H9 (cell line): ENCODE measurements at places on chromosomes 5 and 9.

DNA sequence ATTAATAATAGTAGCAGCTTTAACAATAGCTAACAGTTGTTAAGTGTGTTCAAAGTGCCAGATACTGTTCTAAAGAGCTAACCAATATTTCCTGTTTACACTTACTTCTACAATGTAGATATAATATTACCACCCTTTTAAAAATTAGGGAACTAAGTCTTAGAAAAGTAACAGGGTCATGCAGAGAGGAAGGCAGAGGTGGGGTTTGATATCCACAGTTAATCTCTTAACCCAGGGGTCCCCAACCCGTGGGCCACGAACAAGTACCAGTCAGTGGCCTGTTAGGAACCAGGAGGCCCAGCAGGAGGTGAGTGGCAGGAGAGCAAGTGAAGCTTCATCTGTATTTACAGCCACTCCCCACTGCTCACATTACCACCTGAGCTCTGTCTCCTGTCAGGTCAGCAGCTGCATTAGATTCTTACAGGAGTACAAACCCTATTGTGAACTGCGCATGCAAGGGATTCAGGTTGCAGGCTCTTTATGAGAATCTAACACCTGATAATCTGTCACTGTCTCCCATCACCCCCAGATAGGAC lies 89.1 kb downstream of the ACTL7B start:
- peak; percentile 62 for DNase-seq

DNA sequence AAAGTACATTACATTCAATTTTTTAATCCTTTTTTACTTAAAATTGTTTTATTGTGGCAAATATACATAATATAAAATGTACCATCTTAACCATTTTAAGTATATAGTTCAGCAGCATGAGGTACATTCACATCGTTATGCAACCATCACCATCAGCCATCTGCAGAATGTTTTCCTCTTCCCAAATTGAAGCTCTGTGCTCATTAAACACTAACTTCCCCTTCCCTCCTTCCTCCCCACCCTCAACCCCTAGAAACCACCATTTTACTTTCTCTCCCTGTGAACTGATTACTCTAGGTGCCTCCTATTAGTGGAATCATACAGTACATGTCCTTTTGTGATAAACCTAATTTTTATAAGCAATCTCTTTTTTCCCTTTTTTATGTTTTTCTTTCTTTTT lies 15.6 kb downstream of the TEX53 start:
- no peak for DNase-seq

DNA sequence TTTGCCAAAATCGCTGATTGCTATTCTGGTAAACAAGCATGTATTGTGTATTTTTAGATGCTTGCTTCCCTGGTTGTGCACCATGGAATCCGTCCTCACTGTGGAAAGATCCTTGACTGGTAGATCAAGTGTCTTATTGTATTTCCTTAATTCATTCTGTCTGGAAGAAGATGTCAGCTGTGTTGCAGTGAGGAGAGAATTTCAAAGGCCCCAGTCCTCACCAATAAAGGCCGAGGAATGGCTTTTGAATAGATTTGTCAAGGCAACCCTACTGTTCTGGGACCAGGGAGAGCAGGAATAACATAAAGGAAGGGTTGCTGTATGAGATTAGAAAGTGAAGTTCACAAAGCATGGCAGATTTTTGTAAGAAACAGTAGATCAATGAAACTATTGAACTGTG lies 36.2 kb upstream of the POU5F2 start:
- no peak for DNase-seq

- DNase-seq = no peak
These were observed 24.9 kb downstream of the ARHGEF37 start for GRCh38 chr5:149605998-149606724.

DNA sequence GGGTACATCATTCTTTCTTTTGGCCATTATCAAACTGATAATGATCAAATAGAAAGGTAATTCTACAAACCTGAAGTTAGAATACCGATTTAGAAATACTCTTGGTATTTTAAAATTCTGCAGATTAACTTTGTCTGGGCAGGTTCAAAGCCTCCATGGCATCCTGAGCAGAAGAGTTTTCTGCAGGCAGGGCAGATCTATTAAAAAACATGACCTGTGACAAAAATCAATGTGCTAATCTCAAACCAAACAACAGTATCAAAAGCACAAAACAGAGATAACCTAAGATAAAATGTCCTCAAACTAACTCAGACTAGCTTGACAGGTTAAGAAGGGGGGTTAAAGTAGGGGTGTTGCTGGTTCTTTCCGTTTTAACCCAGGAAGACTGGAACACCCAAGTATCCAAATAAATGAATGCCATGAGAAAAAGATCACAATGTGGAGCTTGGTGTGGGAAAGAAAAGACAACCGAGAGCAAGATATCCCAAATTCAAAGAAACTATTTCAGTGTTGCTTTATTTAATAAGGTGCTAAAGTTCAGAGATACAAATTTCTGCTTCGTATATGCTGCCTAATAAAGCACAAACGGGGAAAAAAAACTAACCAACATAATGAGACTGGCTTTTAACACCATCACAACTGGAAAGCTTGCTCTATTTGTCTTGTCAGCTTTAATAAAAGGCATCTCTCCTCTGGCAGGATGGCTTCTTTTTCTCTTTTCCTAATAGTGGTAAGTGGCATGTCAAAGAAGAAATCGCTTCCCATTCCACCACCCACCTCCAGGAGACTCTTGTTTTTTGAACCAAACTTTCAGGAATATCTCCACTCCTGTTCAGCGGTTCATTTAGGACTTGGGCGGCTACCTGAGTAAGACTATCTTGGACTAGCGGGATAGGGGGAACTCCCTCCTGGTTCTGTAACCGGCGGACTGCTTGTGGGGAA lies 2.3 kb downstream of the EFNA5 start:
- no peak for DNase-seq

- DNase-seq = no peak
These were observed 376.9 kb upstream of the KCNN2 start for GRCh38 chr5:113984928-113985327.

- DNase-seq = no peak
These were observed 144.1 kb upstream of the NFIL3 start for GRCh38 chr9:91567642-91568274.

DNA sequence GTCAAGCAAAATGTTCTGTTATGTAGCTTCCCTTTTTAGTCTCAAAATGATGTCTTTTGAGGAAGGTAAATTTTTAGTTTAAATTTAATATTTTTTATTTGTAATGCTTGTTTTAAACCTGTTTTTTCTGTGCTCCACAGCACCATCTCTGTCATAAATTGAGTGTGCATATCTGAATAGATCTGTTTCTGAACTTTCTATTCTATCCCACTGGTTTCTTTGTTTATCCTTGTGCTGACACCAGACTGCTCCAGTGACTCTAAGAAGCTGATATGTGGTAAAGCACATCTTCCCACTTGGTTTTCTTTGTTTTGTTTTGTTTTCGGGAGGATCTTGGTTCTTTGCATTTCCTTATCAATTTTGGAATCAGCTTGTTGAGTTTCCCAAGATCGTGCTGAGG lies 7.1 kb upstream of the RNF145 start:
- no peak for DNase-seq

- no peak for DNase-seq
These were observed 80.8 kb downstream of the RORB start for GRCh38 chr9:74577956-74578355.

DNA sequence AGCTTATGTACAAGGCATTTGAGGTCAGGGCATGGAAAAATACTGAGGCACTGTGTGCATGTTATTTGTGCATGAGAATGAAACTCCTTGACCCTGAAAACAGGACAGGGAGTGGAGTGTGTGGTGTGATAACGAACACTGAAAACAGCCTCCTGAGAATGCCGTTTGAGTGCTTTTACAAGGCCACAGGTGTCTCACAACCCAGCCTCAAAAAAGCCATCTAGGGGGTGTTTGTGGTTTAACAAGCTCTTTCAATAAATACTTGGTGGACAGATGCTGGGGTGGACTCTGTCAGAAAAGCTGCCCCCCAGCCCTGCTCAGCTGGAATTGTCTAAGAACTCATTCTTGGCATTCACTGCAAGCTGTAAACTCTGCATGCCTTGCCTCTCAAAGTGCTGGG lies 94.0 kb upstream of the SLC25A48 start:
- peak; percentile 12 for DNase-seq

GRCh38 chr5:92886751-92887150 lies 694.3 kb downstream of the NR2F1-AS1 start:
- no peak for DNase-seq

GRCh38 chr5:36897616-36898015 lies 21.0 kb downstream of the NIPBL start:
- DNase-seq = no peak

DNA sequence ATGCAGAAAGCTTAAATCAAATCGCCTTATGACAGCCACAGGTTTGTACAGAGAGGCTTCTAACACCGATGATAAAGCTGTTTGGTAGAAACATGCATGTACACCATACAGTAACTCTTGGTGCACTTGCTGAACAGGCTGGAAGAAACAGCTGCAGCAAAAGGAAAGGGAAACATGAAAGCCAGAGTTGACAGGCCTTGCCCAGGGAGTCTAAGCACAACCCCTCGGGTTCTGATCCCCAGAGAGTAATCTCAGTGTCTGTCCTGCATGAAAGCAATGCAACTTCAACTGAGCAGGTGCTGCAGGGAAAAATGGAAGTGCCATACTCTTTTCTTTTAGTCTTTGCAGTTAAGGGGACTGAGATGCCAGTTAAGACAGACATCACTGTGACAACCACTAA lies 419.9 kb downstream of the BNC2 start:
- DNase-seq = no peak

GRCh38 chr9:12640016-12640587 lies 53.1 kb upstream of the TYRP1 start:
- no peak for DNase-seq

DNA sequence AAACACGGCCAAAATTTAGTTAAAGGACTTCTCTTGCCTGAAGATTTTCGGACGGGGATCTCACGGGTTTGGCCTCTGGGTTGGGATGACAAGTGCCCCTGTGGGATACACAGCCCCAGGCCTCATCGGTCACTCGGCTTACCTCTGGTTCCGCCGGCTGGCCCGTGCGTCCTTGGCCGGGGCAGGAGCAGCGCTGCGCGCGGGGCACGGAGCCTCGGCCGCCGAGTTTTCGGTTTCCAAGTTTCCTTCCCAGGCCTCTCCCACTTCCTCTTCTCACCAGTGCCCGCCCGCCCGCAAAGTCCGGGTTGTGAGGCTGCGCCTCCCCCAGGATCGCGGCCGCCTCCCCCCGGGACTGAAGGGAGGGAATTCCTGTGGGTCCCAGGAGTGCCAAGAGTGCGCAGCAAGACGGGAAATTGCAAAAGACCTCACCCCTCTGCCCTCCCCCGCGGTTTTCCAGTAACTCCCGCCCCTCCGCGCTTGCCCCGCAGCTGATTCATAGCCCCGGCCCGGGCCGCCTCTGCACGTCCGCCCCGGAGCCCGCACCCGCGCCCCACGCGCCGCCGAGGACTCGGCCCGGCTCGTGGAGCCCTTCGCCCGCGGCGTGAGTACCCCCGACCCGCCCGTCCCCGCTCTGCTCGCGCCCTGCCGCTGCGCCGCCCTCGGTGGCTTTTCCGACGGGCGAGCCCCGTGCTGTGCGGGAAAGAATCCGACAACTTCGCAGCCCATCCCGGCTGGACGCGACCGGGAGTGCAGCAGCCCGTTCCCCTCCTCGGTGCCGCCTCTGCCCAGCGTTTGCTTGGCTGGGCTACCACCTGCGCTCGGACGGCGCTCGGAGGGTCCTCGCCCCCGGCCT lies at the start of gene OSMR:
Gene OSMR, plus strand, starts transcription at position 487 of the 853 bp plus-strand sequence. CDS start 23,033 bp downstream, outside the sequence.
- DNase-seq = peak; percentile 65

DNA sequence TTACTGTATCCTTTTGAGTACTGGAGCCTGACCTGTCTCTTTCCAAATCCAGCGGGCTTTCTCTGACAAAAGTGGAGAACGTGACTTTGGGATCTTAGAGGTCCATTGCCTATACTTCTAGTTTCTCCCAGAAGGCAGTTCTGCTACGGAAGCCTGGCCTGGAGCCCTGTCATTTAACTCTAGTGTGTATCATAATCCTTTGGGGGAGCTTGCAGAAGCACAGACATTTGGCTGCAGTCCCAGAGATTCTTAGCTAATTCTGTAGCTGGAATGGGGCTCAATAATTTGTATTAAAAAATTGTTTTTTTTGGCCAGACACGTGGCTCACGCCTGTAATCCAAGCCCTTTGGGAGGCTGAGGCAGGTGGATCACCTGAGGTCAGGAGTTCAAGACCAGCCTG lies 3.0 kb downstream of the HARS2 start:
- DNase-seq = no peak

DNA sequence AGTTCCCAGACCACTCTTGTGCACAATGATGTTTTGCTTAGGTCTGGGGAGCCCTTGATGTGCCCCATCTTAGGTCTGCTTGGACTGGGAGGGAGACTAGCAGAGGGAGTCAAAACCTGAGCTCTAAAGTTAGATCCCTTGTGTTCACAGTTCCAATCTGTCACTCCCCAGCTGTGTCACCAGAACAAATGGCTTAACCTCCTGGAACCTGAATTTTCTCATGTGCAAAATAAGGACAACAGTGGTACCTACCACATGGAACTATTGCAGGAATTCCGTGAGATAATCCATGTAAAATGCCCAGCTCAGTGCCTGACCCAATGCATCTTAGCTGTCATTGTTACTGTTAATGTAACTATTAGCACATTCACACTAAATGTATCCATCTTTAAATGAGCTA lies 45.5 kb downstream of the GALNT10 start:
- no peak for DNase-seq

DNA sequence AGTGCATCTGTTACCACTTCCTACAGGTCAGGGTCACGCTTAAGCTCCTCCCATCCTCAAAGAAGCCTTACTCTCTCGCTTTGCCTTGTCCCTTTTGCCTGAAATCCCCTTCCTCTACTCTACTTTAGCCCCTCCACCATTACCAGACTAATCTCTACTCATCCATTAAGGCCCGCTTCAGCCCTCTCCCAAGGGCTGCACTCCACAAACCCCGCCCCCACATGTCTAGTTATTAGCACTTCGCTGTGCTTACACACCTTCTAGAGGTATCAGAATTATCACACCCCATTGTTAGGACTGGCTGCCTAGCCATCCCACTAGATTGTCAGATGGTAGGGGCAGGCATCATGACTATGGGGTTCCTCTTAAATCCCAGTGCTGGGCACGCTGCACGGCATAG lies 565.7 kb upstream of the WWC1 start:
- DNase-seq = no peak

GRCh38 chr9:89532478-89532877 lies 34.6 kb upstream of the SEMA4D start:
- DNase-seq = no peak

DNA sequence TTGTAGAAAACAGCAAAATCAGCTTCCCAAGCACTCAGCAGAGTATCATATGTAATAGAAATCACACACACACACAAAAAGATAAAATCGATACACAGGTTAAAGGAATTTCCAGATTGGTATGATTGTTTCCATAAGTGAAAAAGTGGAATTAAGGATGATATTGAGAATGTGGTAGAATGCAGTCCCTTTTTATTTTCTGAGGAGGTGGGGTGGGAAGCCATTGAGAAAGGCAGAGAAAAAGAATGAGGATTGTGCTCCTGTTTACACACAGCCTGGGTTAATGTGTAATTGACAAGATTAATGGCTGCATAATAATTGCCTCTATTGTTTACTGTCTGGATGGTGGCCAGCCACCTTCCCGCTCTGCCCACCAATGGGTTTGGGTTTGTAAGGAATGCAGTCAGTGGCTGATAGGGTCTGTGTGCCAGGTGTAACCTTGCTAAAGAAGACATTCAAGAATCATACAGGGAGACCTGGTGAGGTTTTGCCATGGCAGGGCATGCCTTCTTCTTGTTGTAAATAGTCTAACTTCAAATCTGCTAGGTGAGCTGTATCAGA lies 177.2 kb upstream of the MAP3K1 start:
- no peak for DNase-seq
